ENCODE measurements at places on chromosomes 3 and 15.

DNA sequence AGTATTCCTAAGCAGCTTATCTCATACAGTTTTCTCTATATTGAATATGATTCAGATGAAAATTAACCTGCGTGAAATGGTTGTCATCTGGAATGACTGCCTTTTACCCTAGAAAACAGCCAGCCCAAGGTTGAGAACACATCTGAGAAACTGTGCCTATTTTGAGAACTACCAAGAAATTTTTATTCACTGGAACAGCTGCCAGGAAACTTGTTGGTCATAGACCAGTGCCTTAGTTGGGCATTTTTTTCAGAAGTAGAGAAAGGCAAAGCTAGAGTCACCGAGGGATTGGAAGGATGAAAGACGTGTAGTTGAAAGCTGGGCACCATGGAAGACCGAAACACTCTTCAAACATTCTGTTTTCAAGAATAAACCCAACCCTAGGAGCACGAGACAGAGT, 277.1 kb downstream of the LPP start:
- no peak for DNase-seq

DNA sequence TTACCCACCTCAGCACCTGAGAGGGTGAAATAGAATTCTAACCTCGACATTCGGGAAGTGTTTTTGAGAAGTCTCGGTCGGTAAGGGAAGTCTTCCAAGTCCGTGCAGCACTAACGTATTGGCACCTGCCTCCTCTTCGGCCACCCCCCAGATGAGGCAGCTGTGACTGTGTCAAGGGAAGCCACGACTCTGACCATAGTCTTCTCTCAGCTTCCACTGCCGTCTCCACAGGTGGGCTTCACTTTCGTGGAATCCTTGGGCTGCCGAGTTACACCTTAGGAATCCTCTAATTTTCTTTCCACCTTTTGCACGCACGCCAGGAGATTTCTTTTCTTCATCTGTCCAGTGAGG, 775 bp downstream of the CCNDBP1 start:
- DNase-seq, result no peak

DNA sequence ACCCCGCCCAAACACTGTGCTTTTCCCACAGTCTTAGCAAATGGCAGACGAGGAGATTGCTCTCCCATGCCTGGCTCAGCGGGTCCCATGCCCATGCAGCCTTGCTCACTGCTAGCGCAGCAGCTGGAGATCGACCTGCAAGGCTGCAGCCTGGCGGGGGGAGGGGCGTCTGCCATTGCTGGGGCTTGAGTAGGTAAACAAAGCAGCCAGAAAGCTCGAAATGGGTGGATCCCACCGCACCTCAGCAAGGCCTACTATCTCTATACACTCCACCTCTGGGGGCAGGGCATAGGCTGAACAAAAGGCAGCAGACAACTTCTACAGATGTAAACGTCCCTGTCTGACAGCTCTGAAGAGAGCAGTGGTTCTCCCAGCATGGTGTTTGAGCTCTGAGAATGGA, 27.2 kb upstream of the WDR5B start:
- DNase-seq, result no peak

DNA sequence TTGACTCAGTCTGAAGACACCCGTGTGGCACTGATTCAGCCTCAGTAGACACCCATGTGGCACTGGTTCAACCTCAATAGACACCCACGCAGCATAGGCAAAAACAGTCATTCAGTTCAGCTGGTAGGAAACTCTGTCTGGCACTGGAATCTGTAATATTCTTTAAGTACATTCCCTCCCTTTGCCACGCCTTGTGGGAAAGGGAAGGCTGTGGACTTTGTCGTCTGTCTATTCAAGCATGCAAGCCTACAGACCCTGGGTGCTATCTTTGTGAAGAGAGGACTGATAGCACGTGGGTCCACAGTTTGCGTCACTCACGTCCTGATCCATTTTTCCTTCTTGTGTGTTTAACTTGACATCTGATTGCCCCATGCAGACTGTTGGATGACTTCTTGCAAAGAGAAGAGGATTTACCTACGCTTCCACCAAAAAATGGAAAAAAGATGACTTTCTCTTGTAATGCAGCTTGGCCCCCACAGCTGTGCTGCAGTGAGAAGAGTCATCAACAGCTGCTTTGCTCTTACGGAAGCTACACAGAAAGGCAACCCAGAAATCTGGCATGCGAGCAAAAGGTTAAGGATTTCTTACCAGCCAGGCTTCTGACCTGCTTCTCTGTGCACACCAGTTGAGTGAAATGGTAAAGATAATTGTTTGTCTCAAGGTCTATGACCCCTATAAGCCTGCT, 278.1 kb downstream of the ULK4 start:
- no peak for DNase-seq

DNA sequence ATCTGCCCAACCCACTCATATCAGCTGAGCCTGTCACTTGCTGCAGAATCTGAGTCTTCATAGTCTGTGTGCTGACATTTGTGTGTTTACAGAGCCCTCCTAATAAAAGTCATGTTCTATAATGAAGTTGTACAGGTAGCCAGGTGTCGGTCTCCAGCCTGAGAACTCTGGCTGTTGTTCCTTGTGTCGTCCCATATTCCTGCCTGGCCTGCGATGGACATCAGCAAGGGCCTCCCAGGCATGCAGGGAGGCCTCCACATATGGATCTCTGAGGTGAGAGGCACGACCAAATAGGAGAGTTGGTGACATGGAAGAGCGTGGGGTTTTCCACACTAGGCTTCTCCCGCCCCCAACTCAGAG, 2.9 kb downstream of the VILL start:
- DNase-seq, result no peak

- DNase-seq, result no peak
These were observed 14.1 kb downstream of the ANKRD34C start for GRCh38 chr15:79296583-79296982.

GRCh38 chr3:144593881-144594280, 622.3 kb downstream of the DIPK2A start:
- no peak for DNase-seq
